NCI-H2171 (cell line): ENCODE measurements at places on chromosomes 12 and 14.

DNA sequence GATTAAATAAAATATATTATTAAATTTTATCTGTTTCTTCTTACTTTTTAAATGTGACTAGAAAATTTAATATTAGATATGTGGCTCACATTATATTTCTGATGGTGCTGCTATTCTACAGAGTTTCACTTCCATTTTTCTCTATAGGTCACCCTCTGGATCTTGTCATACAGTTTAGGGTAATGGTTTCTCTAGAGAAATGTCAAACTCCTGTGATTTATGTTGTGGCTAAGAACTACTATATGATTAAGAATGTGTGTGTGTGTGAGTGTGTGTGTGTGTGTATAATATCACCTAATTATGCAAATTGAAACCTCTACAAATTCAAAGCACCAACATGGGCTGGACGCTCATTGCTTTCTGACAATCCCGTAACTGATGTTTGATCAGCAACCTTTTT lies 325.9 kb downstream of the ADAMTS20 start:
- DNase-seq: no peak

GRCh38 chr12:67237231-67237630 lies 31.9 kb upstream of the CAND1 start:
- no peak for DNase-seq

DNA sequence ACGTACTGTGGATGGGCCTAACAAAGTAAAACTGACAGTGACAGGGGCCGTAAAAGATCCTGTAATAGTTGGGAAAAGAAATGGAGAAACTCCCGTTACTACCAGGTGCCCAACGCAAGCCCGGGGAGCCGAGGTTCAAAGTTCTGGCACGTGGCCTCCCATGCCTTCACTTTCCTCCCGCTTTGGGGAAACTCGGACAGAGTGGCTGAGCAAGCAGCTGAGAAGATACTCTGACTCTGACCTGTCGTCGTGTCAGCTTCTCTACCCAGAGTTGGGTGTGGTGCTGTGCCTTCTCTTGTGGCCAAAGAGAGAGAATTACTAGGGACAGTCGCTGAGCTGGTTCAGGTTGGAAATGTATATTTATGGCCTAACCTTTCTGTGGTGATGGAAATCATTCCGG lies 1.7 kb downstream of the B4GALNT3 start:
- no peak for DNase-seq

GRCh38 chr14:46433381-46433780 lies 218.2 kb downstream of the RPL10L start:
- no peak for DNase-seq

DNA sequence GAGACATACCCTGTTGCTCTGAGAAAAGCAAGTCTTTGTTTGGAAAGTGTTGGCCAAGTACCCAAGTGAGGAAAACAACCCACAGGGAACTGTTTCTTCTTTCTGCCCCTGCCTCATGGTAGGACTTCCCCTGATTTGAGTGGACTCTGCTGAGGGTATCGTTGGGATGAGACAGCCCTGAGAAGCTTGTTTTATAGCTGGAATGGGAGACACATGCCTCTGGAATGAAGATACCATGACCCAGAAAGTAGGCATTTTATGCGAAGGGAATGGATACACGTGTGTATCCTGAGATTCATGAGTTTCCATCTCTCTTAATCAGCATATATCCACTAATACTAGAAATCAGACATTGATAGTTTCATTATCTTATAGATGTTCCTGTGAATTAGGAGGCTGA lies 382.3 kb downstream of the ATP23 start:
- no peak for DNase-seq

DNA sequence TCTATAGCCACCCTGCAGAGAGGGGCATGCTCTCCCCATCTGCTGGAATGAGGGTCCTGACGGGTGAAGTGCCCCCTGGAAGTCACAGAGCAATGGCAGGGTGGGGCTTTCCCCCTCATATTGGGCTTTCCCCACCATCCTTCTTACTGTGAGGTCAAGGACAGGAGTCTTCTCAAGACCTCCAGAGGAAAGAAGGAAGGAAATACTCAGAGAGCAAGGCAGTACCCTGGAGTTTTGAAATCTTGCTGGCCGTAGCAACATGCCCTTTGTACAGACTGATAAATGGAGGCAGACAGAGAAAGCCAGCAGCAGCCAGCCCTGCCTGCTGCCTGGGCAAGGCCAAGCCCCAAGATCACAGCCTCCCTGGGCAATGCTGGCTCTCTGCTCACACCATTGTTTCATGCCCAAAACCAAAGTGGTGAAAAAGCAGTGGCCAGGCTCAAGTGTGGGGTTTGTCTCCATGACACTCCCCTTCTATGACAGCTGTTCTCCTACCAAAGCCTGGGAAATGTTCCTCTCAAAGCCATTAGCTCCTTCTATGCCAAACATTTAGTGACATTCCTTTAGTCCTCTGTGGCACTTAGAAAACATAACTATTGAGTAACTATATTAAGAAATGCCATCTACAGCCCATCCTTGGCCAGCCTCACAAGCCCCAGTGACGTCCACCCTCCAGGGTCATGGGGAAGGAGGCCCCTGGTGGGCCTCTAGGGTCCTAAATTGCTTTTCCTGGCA lies 13.2 kb upstream of the ITPK1 start:
- no peak for DNase-seq

GRCh38 chr14:48378541-48378940 lies 703.1 kb upstream of the MDGA2 start:
- DNase-seq: no peak
